ENCODE measurements at places on chromosomes 16 and 17. TPM values are rescaled to one million over a fixed set of nuclear protein-coding genes. Genes with fewer than 3 reads are reported as not detected.

PTRH2 gene
- 17.3 TPM for total RNA-seq

CD300A gene
- total RNA-seq, result 12.7 TPM

MT1F gene
- total RNA-seq, result 27.8 TPM

GPR179 gene
- total RNA-seq, result 0.06 TPM

RASL10B gene
- 0.09 TPM for total RNA-seq

CMIP gene
- 65.4 TPM for total RNA-seq

GFOD2 gene
- 12.5 TPM for total RNA-seq

UMOD gene
- not detected for total RNA-seq

TLCD1 gene
- 2.2 TPM for total RNA-seq

SEZ6 gene
- not detected for total RNA-seq

ZNF668 gene
- total RNA-seq, result 17.9 TPM

CLEC10A gene
- 0.45 TPM for total RNA-seq

ITGAX gene
- total RNA-seq, result 26.7 TPM

SHISA6 gene
- not detected for total RNA-seq

DLX4 gene
- 0.69 TPM for total RNA-seq

RNF43 gene
- total RNA-seq, result not detected

KRT27 gene
- not detected for total RNA-seq

TBC1D3 gene
- not detected for total RNA-seq

CDC6 gene
- total RNA-seq, result 75.2 TPM

SLFN13 gene
- 76.8 TPM for total RNA-seq

SLFN12 gene
- 19.8 TPM for total RNA-seq

MT1A gene
- total RNA-seq, result not detected

MT1M gene
- total RNA-seq, result not detected

COASY gene
- total RNA-seq, result 83.3 TPM

TBC1D3E gene
- not detected for total RNA-seq

TNS4 gene
- 9.7 TPM for total RNA-seq

SLC5A10 gene
- total RNA-seq, result not detected

SMTNL2 gene
- not detected for total RNA-seq

CDK5R1 gene
- 8.4 TPM for total RNA-seq

MC1R gene
- 7.4 TPM for total RNA-seq

CES1 gene
- not detected for total RNA-seq

PRAC1 gene
- not detected for total RNA-seq

CCDC200 gene
- not detected for total RNA-seq

INCA1 gene
- 0.54 TPM for total RNA-seq

PCYT2 gene
- total RNA-seq, result 44.5 TPM

HSD11B2 gene
- not detected for total RNA-seq

KRT12 gene
- not detected for total RNA-seq

FOXF1 gene
- not detected for total RNA-seq

FOXJ1 gene
- total RNA-seq, result 5.8 TPM

TMEM256 gene
- total RNA-seq, result 55.6 TPM

APOBR gene
- 26.1 TPM for total RNA-seq

KRTAP4-2 gene
- total RNA-seq, result not detected

SYCE1L gene
- total RNA-seq, result 17.1 TPM

SCGB1C2 gene
- not detected for total RNA-seq

ADAMTS18 gene
- total RNA-seq, result not detected

NOTUM gene
- total RNA-seq, result 0.25 TPM

PLK1 gene
- 76.5 TPM for total RNA-seq

Data from activated naive CD8-positive, alpha-beta T cell treated with anti-CD3 and anti-CD28 coated beads, Interleukin-2, amount 10 ng/mL, durations not matched to agents 7 days and 5 days (primary cell).